ENCODE measurements at places on chromosomes 7 and 10.

DNA sequence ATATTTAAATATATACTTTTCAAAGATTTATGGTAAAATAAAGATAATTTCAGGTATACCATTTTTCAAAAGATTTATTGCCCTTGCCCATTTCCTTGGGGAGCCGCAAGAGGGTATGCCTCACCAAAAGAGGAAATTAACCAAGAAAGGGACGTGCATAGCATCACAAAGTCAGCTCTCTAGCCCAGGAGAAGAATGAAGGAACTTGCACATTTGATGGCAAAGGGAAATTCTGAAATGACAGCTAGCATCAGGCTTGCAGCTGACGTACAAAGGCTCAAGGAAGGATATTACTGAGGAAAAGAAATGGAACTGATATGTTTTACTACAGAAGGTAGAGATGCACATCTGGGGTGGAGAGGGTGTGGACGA, 93.6 kb upstream of the RSU1 start:
- no peak for DNase-seq

GRCh38 chr10:116105264-116105663, 167.7 kb downstream of the GFRA1 start:
- no peak for DNase-seq

DNA sequence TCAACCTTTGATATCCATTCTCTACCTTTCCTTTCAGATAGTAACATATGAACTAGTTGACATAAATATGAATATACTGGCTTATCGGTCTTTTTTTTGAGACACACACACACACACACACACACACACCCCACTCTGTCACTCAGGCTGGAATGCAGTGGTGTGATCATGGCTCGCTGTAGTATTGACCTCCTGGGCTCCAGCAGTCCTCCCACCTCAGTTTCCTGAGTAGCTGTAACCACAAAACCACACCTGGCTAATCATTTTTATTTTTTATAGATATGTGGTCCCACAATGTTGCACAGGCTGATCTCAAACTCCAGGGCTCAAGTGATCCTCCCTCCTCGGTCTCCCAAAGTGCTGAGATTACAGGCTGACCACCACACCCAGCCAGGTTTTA, 14.2 kb upstream of the NT5C3A start:
- DNase-seq = no peak

- no peak for DNase-seq
Observed at GRCh38 chr10:75972491-75973276, 541.3 kb downstream of the LRMDA start.

GRCh38 chr7:29139796-29140195, 6.5 kb downstream of the CPVL start:
- DNase-seq = no peak

- DNase-seq = no peak
Observed at GRCh38 chr7:87060288-87060537, 759 bp upstream of the ELAPOR2 start.

- DNase-seq = no peak
Observed at GRCh38 chr10:49133706-49134248, at the start of gene FAM170B. FAM170B (minus strand) TSS chr10:49134021; CDS start chr10:49133918, 103 bp downstream.

- DNase-seq = no peak
Observed at GRCh38 chr10:45442662-45443061, 68.6 kb downstream of the ALOX5 start.

GRCh38 chr10:61642676-61643075, 20.1 kb upstream of the CABCOCO1 start:
- DNase-seq = no peak

DNA sequence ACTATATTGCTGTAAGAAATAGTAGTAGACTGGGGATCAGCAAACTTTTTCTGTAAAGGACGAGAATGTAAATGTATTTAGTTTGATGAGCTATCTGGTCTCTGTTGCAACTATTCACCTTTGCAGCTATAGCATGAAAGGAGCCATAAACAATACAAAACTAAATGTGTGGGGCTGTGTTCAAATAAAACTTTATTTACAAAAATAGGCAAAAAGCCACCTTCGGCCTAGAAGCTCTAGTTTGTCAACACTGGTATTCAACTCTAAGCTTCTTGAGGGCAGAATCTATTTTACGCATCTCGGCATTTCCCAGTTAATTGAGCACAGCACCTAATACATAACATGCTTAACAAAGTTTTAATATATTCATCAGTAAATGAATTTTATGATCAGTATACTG, 181.4 kb downstream of the SEMA3E start:
- DNase-seq = no peak

DNA sequence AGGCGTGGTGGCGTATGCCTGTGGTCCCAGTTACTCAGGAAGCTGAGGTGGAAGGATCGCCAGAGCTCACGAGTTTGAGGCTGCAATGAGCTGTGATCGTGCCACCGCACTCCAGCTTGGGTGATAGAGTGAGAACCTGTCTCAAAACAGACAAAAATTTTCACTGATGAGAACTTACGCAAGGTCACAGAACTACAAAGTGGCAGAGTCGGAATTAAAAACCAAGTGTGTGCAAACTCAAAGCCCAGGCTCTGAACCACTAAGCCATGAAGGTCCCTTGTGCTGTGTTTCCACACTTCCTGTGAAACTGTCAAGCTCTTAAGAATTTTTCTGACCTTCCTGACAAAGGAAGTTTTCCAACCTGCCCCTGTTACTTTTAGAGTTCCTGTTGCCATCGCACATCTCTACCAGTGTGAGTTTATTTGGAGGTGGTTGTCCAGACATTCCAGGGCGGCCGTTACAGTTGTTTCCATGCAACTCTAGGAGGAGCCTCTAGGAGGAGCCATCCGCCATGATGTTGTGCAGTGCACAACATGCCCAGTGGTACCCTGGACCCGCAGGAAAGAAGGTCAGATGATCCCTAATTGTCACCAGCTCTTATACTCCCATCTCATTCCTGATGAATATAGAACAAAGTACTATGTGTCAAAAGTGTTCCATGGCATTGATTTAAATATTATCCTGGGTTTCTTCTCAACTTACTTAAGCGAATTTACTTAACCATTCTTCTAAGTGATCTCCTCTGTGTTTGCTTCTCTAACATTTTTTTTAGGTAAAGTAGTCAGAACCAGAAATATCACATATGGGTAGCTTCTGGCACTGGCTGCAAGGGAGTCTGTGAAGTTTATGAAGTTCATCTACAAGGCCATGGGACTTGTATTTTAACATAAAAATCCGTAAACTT, 49.0 kb upstream of the LYZL1 start:
- no peak for DNase-seq

DNA sequence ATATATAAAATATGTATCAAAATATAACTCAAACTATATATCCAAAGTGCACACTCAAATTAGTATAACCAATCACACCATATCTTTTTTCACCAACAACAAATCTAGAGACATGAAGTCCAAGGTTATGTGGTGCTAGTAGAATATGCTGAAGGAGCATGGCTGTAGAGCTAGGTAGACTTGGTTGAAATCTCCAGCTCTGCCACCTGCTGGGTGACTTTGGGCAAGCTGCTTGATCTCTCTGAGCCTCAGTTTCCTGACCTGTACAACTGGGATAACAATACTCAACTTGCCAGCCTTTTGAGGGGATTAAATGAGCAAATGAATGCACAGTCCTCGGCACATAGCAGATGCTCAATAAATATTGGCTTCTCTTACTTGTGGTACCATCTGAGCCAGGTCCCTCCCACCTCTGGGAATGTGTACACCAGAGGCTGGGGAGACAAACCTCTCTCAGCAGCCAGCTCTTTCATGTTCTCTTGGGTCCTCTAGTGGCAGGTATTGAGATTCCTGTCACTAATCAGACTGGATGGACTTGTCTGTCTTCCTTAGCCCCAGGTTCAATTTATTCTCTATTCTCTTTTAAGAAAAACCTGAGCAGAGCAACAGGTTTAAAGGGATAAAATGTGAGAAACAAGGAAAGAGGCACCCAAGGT, 94.3 kb upstream of the PDE1C start:
- DNase-seq = peak; percentile 52

GRCh38 chr7:95319570-95319969, 4.8 kb downstream of the PON1 start:
- DNase-seq = no peak

- DNase-seq = no peak
Observed at GRCh38 chr10:94098896-94099295, 105.2 kb downstream of the PLCE1 start.

- no peak for DNase-seq
Observed at GRCh38 chr7:115701141-115701540, 329.4 kb downstream of the TFEC start.

- DNase-seq = no peak
Observed at GRCh38 chr10:132611026-132611910, 73.7 kb downstream of the INPP5A start.

- peak; percentile 15 for DNase-seq
Observed at GRCh38 chr10:90621577-90621976, 236.3 kb downstream of the HTR7 start.

GRCh38 chr10:124267231-124267885, 151.4 kb downstream of the OAT start:
- DNase-seq = no peak

- DNase-seq = no peak
Observed at GRCh38 chr7:140084972-140085371, 22.2 kb upstream of the PARP12 start.

DNA sequence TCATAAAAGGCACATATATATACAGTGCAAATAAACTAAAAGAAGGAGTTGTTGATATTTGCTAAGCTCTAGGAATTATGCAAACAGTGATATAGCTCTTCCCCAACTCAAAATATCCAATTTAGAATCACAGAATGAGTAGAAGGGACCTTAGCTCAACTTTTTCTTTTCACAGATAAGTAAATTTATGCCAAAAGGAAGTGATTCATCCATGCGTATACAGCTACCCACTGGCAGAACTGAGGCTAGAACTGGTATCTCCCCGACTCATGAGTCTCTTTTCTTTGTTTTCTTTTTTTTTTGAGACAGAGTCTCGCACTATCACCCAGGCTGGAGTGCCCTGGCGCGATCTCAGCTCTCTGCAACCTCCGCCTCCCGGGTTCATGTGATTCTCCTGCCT, 54.2 kb upstream of the SVIL start:
- DNase-seq = peak; percentile 23

GRCh38 chr10:87706731-87707130, 47.1 kb downstream of the PAPSS2 start:
- no peak for DNase-seq

DNA sequence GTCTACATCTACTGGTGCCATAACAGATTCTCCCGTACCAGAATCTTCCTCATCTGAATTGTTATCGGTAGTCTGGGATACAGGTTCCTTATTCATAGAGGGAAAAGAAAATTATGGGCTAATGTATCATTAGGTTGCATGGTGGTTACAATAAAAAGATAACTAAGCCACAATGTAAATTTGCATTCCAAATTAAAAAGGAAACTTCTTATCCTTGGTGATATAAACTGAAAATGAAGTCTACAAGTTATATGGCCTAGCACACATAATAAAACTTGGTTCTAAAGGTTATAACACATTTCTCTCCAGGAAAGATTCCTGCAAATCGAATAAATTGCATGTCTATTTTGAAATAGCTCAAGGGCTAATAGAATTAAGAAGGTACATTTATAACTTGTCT, 24.5 kb downstream of the NUDT13 start:
- DNase-seq = no peak

DNA sequence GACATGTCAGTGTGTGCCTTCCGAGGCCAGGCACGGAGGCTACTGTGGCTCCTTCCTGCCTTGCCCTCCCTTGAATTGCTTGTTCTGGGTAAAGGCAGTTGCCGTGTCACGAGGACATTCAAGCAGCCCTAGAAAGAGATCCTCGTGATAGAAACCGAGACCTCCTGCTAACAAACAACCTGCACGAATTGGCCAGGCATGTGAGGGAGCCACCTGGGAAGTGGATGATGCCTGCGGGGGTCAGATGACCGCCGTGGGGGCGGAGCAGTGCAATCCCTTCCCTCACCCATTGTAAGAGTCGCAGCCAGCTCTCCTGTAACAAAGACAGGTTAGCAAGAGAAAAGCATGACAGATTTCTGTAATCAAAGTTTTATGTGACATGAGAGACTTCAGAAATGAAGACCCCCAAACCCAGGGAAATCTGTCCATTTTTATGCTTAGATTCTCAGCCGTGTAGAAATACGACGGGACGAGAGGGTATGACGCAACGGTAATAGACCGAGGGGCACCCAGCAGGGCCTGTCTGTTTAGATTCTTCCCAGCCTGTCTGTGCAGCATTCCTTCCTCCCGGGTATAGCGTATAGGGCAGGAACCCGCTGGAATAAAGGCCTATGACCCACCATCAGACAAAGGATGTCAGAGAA, 241.7 kb downstream of the GATA3 start:
- no peak for DNase-seq

All from keratinocyte (primary cell).